ENCODE measurements at places on chromosomes 2 and 18.

- DNase-seq = no peak
- H3K4me3 ChIP-seq = no peak overlapping the region
- peaks cover 9% of the 10 kb centered on the region for H3K27me3 ChIP-seq
- H3K27ac ChIP-seq = no peak overlapping the region
Measured at GRCh38 chr2:238706163-238706562, 141.7 kb upstream of the TWIST2 start.

DNA sequence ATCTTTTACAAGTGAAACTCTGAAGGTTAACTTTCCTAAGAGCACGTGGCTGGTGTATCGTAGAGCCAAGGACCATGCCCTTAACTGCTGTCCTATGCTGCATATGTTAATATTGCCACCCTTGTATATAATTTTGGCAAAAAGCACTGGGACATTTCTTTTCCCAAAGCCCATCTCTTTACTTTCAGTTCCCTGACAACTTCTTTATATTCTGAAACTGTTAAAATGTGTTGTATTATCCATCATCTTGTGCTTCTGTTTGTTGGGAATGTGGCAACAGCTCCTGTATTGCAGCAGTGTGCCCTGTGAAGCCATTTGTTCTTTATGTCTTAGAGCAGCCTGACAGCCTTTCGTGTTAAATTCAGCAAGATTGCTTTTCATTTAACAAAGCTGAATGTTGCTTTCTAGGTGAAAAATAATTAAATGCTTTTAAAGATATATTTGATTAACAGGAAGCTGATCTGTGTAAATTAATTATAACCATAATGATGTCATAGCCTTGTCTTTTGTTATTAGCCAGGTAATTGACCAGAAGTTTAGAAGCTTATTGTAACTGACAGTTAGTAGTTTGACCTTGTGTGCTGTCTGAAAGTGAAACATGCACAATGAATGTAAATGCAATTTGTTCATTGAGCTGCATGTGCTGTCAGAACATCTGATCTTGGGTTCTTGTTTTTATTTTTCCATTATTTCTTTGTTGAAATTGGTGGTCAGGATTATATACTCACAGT is 9.7 kb downstream of the RHBDD1 start:
- H3K27me3 ChIP-seq = no peaks in the 10 kb centered on the region
- H3K4me1 ChIP-seq = peaks cover 13% of the 10 kb centered on the region
- peaks cover 36% of the 10 kb centered on the region for H3K36me3 ChIP-seq
- H3K27ac ChIP-seq = no peak overlapping the region

GRCh38 chr2:428591-428990 is 140.7 kb upstream of the ALKAL2 start:
- no peak overlapping the region for H3K4me3 ChIP-seq
- DNase-seq = peak; percentile 49
- H3K36me3 ChIP-seq = no peaks in the 10 kb centered on the region

DNA sequence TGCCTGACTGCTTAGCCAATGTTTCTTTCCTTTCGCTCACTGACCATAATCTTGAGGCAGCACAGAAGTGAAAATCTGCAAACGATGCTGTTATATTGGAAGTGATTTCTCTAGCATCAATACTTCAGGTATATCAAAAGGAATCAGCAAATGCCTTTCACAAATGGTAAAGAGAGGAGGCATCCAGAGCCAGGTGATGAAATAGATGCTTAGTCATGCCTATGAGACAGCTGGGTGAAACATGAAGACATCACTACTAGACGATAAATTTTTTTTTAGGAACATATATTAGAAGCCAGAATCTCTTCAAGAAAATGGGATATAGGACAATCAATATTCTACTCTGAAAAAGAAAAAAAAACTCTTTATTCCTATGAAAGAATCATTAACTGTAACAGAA is 249.2 kb upstream of the SLC39A10 start:
- no peak overlapping the region for H3K27ac ChIP-seq
- no peak for DNase-seq
- H3K27me3 ChIP-seq = no peaks in the 10 kb centered on the region
- H3K4me1 ChIP-seq = peaks cover 22% of the 10 kb centered on the region

DNA sequence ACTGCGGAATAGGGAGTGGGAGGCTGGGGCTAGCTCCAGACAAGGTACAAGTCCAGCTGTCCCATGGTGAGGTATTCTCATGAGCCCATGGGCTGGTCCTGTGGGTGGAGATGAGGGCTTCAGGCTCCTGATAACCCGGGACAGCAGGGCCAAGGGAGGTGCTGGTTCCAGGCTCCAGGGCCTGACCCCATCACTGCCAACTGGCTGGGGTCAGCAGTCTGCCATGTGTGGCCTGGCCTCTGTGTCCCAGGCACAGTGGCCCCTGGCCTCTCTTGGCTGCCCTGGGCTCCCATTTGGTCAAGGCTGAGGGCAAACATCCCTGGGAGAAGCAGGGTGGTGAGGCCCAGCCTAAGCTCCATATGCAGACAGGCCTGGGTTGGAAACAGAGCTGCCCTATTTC is 966 bp upstream of the OXER1 start:
- H3K27ac ChIP-seq = no peak overlapping the region
- no peak for DNase-seq
- H3K4me3 ChIP-seq = no peak overlapping the region
- H3K27me3 ChIP-seq = no peaks in the 10 kb centered on the region

GRCh38 chr18:14947482-14948162 is 199.7 kb downstream of the ANKRD30B start:
- no peaks in the 10 kb centered on the region for H3K4me1 ChIP-seq
- no peak overlapping the region for H3K27ac ChIP-seq
- no peak for DNase-seq
- H3K36me3 ChIP-seq = no peaks in the 10 kb centered on the region
- no peaks in the 10 kb centered on the region for H3K27me3 ChIP-seq

- H3K27ac ChIP-seq = peak overlapping the region; percentile 97
- peaks cover 64% of the 10 kb centered on the region for H3K4me1 ChIP-seq
- H3K27me3 ChIP-seq = no peaks in the 10 kb centered on the region
- DNase-seq = peak; percentile 78
- peak overlapping the region; percentile 76 for H3K4me3 ChIP-seq
Measured at GRCh38 chr2:85854166-85854509, 34.7 kb downstream of the ST3GAL5 start.

- no peak overlapping the region for H3K4me3 ChIP-seq
- H3K27ac ChIP-seq = no peak overlapping the region
- no peaks in the 10 kb centered on the region for H3K36me3 ChIP-seq
- no peaks in the 10 kb centered on the region for H3K27me3 ChIP-seq
- DNase-seq = no peak
- H3K4me1 ChIP-seq = no peaks in the 10 kb centered on the region
Measured at GRCh38 chr2:219916726-219917440, 289.5 kb downstream of the SLC4A3 start.

Measured in activated CD4-positive, alpha-beta T cell treated with anti-CD3 and anti-CD28 coated beads, Interleukin-2, amount 10 ng/mL, durations not matched to agents 24 days and 14 days (primary cell).